Stimulated activated naive CD8-positive, alpha-beta T cell treated with anti-CD3 and anti-CD28 coated beads, Interleukin-15, Interleukin-2, amounts not matched to agents 100 U/mL and 50 U/mL, for 24 hours (primary cell): ENCODE measurements at places on chromosomes 2 and 18.

DNA sequence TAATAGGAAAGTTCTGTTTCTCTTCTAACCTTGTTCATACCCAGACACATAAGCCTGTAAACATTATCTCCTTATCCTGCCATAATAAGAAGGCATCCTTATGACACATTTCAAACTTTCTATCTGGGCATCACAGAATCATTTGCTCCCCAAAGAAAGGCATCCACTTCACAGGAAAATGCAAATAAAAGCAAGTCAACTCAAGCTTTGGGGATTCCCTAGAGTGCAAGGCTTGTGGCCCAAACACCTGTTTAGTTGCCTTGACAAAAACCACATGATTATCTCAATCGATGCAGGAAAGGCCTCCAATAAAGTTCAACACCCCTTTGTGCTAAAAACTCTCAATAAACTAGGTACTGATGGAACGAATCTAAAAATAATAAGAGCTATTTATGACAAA is 195.7 kb upstream of the GALNT5 start:
- DNase-seq, result no peak

DNA sequence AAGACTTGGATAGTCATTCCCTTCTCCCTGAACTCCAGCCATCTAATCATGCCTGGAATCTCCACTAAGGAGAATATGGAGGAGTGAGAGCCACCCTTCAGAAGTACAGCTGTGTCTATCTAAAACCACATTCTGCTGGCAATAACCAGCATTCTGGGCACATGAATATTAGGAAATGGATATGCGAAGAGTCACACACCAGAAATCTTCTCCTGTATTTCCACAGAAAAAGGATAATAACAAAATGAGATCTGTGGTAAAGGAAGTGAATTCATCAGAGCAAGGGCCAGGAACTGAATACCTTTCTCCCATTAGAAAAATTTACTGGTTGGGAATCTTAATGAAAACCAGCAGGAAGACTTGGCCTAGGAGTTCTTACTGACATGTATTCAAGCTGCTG is 218.8 kb downstream of the SCG2 start:
- DNase-seq, result no peak

DNA sequence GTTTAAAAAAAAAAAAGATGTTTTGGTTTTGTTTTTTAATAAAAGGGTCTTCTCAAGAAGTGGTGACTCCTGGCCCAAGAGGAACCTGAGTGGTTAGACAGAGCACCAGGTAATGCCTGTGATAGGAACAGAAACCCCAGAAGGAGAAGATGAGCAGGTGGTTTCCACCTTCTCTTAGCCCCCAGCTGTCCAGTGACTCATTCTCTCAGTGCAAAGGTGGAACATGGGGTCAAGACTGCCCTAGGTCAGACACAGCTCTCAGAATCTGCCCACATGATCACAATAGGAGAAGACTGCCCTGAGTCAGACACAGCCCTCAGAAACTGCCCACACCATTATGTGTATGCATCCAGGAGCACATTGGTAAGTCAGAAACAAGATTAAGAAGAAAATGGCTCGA is 61.8 kb downstream of the TBC1D8 start:
- DNase-seq, result no peak

- no peak for DNase-seq
These were observed 188.8 kb downstream of the EN1 start for GRCh38 chr2:118658596-118659198.

- DNase-seq, result no peak
These were observed 10.1 kb downstream of the SRSF7 start for GRCh38 chr2:38740851-38741731.

- DNase-seq, result no peak
These were observed 131.0 kb upstream of the ZEB2 start for GRCh38 chr2:144650907-144651306.

DNA sequence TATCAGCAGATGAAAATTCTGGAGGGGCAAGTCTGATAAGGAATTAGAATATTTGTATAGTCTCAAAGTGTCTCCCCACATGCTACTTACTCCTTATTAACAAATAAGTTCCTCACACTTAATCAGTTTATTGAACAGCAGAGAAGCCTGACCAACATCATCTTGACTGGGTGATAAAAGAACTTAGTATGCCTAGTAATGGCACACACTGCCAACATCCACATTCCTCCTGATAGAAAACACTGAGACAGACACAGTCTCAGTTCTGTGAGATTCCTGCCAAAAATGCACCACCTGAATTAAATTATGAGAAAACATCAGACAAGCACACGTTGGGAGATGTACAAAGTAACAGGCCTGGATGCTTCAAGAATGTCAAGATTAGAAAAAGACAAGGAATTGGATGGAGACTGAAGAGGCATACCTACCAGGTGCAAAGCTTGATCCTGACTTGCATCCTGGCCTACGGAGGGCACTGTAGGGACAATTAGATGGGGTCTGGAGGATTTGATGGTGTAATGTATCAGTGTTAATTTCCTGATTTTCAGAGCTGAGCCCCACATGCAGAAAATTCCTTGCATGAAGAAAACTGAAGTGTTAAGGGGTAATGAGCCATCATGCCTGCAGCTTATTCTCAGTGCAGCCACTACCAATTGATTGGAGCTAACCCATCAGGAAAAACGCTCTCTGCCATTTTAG is 200.4 kb upstream of the SH3BP4 start:
- DNase-seq, result no peak

GRCh38 chr2:240232961-240233884 is 92.8 kb upstream of the OTOS start:
- DNase-seq, result peak; percentile 84

DNA sequence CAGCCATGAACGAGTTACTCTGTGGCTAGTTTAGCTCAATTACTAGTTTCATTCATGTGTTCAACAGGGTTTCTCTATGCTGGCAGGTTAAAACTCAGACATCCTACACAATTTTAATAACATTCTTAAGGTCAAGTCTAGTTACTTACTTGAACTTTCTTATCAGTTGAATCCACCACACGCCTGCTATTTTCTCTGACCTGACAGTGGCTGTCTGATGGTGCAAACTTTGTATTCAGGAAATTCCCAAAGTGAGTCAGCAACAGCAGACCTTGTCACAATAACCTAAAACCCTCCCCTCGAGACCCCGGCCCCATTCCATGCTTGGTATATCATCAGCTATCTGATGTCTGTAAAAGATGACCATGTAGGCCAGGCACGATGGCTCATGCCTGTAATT is 20.8 kb upstream of the CIDEA start:
- no peak for DNase-seq

DNA sequence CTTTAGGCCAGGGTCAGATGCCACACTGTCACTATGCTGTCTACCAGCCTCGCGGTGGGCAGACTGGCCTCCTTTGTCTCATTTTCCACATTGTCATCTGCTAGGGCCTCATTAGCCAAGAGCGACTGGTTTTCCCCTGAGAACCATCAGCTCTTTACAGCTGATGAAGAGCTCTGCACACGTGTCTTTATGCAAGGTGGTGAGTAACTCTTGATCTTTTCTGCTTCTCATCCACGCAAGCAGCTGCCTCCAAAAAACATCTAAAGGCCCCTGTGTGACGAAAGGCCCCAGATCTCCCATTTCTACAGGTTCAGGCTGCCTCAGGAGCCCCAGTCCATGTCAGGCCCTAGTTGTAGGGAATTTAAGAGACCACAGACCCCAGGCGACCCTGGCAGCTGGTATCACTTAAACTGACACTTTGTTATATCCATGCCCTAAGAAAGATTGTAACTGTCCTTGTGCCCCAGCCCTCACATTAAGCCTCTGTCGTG is 52.9 kb downstream of the DPYSL5 start:
- DNase-seq, result no peak

DNA sequence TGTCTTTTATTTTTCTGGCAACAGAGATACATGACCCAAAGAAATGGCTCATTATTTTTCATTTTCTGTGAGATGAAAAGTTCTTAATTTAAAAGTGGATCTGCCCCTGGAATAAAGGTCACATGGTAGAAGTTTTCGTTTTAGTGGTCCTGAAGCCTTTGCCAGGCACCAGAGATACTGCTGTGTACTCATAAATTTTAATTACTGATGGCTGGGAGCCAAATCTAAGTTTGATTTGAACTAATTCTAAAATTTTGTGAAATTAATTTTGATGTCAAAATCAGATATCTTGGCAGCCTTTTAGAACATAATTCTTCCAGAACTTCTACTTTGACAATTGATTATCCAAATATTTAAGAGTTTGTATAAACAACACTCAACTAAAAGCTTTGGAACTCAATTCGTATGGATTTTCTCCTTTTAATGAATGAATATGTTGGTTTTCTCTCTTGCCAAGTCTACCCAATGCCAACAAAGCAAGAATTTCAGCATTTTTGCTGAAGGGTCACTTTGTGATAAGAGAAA is 128.5 kb upstream of the SP5 start:
- no peak for DNase-seq
